NCI-H510A treated with DMSO at 0.1 percent for 48 hours (cell line): ENCODE measurements at places on chromosomes 12 and 14.
A peak's percentile ranks its signal among the peaks of the same experiment; 100 is the strongest.

GRCh38 chr14:85165094-85165493 is 364.9 kb upstream of the FLRT2 start:
- no peak for DNase-seq

GRCh38 chr12:13071305-13072280 is 27.4 kb downstream of the FAM234B start:
- no peak for DNase-seq

GRCh38 chr14:22623047-22623446 is 21.1 kb downstream of the OR6J1 start:
- DNase-seq: no peak

- DNase-seq: no peak
Measured at GRCh38 chr12:57740656-57741412, 2.3 kb upstream of the AGAP2 start.

- DNase-seq: no peak
Measured at GRCh38 chr12:125968413-125968812, 903.2 kb downstream of the AACS start.

DNA sequence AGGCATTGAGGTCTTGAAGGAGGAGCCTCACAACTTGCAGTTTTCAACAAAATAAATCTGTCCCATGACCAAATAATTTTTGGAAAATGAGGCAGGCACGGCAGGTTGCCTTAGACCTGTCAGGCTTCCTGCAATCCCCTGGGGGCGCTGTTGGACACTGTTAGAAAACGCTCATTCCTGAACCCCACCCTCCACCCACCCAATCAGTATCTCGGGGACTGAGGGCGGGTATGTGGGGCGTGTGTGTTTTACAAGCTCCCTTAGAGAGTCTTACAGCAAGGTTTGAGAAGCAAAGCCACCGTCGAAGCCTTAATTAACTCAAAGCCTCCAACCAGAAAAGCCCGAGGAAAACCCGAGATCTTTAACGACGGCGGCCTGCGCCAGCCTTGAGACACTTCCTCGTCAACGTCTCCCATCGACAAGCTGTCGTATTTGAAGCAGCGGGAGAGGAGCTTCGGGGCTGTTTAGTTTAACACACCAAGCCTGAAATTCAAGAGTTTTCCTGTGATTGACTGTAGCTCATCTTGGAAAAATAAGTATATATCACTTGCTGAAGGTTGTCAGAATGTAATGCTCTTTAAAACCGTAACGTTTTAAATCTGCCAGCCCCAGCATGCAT is 123.0 kb downstream of the GLT1D1 start:
- no peak for DNase-seq

- no peak for DNase-seq
Measured at GRCh38 chr12:108678104-108678730, 44.5 kb upstream of the SELPLG start.

DNA sequence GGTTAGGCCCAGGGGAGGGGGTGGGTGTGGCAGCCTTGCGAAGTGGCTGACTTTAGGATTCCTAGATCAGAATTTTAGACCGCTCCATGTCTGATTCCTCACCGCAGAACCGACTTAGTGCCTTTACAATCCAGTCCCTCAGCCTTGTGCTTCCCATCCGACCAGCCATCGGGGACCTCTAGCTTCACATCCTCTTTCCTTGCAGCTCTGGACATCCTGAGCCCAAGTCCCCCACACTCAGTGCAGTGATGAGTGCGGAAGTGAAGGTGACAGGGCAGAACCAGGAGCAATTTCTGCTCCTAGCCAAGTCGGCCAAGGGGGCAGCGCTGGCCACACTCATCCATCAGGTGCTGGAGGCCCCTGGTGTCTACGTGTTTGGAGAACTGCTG is 557 bp downstream of the COPS7A start:
- peak; percentile 30 for DNase-seq

- DNase-seq: no peak
Measured at GRCh38 chr14:97642631-97643030, 845.4 kb downstream of the VRK1 start.

- DNase-seq: no peak
Measured at GRCh38 chr14:50607181-50607580, 47.2 kb downstream of the ATL1 start.

GRCh38 chr12:46404225-46404631 is 31.7 kb upstream of the SLC38A2 start:
- DNase-seq: no peak

GRCh38 chr14:101788016-101788635 is 26.6 kb downstream of the PPP2R5C start:
- DNase-seq: no peak

GRCh38 chr14:69624136-69624535 is 12.7 kb downstream of the SUSD6 start:
- no peak for DNase-seq

DNA sequence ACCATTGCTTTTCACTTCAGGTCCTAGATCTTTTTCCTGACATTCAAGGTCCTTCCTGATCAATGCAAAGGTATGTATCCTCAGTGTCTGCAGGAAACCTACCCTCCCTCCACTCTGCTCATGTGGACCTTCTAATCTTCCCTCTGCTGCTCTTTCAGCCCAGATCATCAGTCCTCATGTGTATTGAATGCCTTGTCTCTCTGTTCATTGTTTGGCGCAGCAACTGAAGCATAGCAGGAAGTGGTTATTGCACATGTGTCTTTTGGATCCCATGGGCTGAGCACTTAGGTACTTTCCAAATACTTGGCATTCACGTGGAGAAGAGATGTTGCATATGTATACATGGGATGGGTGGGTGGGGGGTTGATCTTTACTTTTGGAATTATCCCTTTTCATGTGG is 4.3 kb upstream of the NIN start:
- DNase-seq: peak; percentile 9

DNA sequence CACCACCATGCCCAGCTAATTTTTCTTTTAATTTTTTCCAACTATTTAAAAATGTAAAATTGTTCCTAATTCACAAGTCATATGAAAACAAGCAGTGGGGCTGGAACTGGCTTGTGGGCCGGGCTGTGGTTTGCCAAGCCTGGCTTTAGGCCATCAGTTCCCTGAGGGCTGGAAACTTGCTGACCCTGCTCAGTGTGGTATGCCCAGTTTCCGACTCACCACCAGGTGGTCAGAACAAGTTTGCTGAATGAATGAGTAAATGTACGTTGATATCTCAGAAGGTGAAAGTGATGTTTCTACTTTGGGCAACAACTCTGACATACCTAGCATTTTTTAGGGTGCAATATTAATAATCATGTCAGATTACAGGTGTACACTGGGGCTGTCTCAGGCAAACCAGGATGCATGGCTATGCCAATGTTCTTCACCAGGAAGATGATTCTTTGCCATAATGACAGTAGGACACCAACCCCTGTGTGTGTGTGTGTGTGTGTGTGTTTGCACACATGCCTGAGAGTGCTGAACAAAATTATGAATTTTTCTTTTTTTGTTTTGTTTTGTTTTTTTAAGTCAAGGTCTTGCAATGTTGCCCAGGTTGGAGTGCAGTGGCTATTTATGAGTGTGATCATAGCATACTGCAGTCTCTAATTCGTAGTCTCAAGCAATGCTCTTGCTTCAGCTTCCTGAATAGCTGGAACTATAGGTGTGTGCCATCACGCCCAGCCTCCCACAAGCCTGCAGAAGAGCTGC is 106.1 kb downstream of the PTPN11 start:
- DNase-seq: no peak

DNA sequence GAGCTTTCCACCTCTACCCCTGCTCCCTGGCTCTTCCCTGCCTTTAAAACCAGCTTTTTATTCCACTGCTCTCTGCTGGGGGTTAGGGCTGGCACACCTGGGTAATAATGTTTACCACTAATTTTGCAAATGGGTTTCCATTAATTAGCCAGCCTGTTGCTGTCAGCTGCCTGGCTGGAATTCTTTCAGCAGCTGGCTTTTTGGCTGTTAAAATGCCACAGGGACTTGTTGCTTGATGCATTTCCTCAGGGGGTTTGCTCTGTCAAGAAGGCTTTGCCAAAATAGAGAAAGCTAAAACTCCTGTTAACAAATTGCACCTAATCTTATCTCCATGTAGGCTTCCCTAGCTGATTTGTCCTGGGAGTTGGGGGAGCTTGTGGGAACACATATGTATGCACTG is 51.8 kb upstream of the PSMC1 start:
- DNase-seq: no peak

DNA sequence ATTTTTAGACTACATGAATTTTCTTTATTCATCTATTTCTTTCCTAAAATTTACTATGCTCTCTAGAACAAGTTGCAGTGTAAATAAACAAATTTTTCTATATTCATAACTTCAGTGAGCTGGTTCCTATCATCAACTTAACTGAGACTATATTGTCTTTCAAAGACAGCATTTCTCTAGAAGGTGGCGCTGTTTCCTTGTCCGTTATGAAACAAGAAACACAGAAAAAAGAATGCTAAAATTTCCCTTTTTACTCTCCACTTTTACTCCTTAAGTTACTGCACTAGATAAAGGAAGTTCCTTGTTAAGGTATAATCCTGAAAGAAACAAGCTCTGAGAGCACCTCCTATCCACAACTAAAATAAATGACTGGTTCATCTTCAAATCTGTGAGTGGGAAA is 8.2 kb upstream of the CLEC2A start:
- no peak for DNase-seq

GRCh38 chr14:50521912-50522341 is 10.4 kb downstream of the MAP4K5 start:
- peak; percentile 34 for DNase-seq

GRCh38 chr12:70122804-70123203 is 120.4 kb upstream of the CNOT2 start:
- DNase-seq: no peak

- DNase-seq: no peak
Measured at GRCh38 chr14:80862541-80862940, 79.0 kb downstream of the CEP128 start.

- DNase-seq: no peak
Measured at GRCh38 chr14:37599507-37600368, 4.3 kb downstream of the TTC6 start.

GRCh38 chr14:93975791-93976476 is 436 bp downstream of the ASB2 start:
- no peak for DNase-seq

- DNase-seq: no peak
Measured at GRCh38 chr14:96795109-96795828, 1.9 kb upstream of the VRK1 start.

GRCh38 chr12:15687583-15687982 is 101.6 kb downstream of the EPS8 start:
- no peak for DNase-seq
